ENCODE measurements at places on chromosomes 16 and 17.

DNA sequence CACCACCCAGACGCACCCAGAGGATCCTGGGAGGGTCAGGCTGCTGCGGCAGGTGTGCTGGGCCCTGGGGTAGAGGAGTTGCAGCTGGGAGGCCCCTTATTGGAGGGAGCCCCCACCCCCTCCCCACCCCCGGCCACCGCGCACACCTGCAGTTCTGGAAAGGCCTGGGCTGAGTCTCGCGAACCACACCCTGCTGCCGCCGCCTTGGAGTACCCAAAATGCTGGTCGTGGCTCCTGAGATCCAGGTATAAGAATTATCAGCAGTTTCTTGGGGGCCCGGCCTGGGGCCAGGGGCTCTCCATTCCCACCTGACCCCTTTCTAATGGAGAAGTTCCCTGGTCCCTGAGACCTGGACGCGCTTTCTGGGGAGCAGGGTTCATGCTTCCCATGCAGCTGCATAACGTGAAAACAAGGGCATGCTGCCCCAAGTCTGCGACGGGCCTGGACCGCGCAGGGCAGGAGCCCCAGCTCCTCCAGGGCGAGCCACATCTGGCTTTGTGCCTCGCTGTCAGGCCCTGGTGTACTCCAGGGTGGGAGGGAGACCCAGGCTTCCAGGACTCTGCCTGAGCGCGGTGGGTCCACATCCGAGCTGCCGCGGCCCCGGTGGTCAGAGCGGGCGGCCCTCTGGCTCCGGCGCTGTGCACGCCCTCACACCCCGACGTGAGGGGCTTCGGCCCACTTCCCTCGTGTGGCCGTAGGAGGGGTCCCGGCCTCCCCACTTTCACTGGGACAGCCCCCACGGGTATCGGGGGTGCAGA lies 7.3 kb upstream of the SNAI3 start:
- no peak for DNase-seq

DNA sequence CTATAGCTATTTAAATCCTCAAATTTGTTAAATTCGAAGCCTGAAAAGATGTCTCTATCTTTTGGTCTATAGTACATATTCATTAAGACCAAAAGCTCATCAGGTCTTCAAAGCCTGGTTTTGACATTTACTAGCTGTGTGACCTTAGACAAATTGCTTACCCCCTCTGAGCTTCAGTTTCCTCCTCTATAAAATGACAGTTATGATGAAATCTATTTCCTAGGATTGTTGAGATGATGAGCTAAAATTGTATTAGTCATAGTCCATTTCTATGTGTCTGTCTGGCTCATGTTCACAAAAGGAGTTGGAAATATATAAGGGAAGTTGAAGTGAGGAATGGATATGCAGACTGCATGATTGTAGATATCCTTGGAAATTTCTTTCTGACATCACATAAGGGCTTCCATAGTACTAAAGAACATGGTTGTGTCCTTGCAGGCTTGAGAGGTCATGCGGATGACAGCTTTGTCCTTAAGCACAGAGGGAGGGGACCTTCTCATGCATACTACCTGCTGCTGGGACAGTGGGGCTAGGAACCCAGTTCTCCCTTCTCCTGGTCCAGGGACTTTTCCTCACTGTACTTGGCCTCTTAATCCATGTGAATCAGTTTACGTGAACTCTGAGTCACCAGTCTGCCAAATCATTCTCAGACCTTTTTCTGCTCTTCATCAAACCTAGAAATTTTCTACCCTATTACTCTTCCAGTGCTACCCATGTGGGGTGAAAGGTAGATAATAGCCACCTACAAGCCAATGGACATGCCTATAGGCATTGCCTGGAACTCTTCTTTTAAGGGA lies 487.5 kb upstream of the SALL1 start:
- DNase-seq = peak; percentile 50

- no peak for DNase-seq
Observed at GRCh38 chr17:32741381-32741780, 135.5 kb downstream of the MYO1D start.

GRCh38 chr16:71895679-71896365 lies 491 bp downstream of the IST1 start:
- DNase-seq = peak; percentile 32

DNA sequence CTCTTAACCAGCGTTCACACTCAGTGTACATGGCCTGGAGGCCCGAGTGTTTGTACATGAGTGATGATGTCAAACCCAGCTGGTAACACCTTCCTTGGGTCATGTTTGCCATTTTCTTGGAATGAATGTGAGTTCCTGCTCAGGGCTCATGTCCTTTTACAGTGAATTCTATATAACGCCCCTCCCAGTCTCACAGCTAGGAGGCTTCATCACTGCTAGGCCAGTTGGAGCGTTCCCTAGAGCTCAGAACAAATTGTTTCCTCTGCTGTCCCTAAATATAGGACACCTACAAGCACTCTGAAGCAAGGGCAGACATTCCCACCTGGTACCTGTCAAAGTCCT lies 5.5 kb downstream of the TIMM22 start:
- DNase-seq = peak; percentile 18

- peak; percentile 32 for DNase-seq
Observed at GRCh38 chr17:68763562-68763961, 162.4 kb upstream of the FAM20A start.

DNA sequence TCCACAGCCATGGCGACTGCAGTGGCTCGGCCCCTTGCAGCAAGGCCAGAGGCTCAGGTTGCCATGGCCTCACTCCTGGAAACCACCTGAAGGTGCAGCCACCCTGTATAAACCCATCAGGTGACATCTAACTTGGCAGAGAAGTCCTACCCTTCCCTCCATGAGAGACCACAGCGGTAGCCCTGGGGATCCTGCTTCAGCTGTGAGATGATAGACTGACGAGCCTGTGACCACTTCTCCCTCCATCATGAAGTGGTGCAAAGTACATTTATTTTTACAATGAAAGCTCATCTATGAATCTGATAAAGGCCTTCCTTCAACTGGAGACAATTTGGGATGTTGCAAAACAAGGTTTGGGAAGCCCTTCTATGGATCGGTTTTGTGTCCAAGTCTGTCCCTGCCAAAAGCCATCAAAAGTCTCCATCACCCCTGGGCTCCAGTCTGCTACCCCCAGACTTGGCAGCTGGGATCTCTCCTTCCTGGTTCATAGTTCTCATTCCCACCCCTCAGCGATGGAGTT lies 1.8 kb downstream of the ZACN start:
- DNase-seq = no peak

DNA sequence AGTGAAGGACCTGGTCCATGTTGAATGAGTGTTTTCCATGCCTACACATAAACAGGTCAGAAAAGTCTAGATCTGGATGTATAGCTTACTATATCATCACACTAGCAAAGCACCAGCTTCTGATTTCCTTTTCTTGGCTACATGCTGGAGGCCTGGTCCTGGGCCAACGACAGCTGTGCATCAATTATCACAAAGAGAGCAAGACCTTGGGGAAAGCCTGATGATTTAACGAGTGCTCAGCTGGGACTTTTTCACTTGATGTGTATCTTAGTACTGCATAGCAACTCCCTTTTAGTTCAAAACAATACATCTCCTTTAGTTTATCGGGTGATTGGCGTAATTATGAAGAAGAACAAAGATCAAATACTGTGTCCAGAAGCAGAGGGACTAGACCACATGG lies 358.2 kb downstream of the KIF2B start:
- DNase-seq = no peak

GRCh38 chr16:68088130-68088972 lies 3.2 kb downstream of the NFATC3 start:
- DNase-seq = no peak

GRCh38 chr17:73415782-73416181 lies 104.0 kb upstream of the CDC42EP4 start:
- DNase-seq = no peak

DNA sequence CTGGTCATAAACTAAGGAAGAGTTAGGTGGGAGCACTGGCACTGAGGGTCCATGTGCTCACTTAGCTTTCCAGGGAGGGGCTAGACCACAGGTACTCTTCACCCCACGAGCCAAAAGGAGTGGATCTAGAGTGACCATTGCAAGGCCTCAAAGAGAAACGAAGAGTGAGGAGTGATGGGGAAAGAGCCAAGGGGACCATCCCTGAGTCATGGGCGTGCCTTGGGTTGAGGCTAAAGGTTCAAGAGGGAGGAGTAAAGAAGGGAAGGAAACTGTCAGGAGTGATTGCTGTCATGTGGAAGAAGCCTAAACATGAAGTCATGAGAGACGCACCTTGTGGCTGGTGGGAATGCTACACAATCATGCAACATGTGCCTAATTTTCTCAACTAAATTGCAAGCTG lies 141.0 kb downstream of the CDH13 start:
- DNase-seq = no peak

DNA sequence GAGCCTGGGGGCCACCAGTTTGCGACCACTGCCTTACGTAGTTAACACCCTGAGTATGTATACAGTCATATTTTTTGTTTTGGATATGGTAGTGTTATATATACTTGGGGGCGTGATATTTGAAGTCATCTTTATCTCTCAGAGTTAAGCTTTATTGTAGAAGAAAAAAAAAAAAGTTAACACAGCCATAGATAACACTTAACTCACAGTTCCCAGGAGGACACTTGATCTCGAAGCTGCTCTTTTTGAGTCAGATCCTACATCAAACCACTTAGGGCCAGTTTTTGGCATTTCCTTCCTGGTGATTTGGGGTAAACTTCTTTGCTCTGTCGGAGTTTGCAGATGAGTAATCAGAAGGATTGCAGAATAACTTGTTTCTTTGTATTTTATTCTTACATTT lies 5.8 kb downstream of the ITPRIPL2 start:
- DNase-seq = peak; percentile 77

DNA sequence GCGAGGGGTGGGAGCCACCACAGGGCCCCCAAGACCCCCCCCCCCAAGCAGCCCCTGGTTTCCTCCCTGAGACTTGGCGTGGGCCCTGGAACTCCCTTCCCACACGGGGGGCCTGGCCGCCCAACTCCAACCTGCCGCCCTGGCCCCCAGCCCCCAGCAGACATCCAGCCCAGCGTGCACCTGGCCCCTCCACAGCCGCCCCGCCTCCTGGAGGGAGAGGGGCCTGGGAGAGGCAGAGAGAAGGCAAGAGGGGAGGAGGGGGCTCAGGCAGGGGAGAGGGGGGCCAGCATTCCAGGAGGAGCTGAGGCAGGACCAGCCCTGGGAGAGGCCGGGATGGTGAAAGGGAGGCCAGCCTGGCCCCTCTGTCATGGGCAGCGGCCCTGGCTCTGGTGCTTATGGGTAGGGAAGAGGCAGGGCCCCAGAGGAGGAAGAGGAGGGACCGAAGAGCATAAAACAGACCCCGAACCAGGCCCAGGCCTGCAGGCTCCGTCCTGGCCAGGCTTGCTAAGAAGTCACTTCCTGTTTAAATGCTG lies 16.7 kb downstream of the IL34 start:
- DNase-seq = no peak

- peak; percentile 29 for DNase-seq
Observed at GRCh38 chr16:13453938-13454553, 465.9 kb upstream of the ERCC4 start.

DNA sequence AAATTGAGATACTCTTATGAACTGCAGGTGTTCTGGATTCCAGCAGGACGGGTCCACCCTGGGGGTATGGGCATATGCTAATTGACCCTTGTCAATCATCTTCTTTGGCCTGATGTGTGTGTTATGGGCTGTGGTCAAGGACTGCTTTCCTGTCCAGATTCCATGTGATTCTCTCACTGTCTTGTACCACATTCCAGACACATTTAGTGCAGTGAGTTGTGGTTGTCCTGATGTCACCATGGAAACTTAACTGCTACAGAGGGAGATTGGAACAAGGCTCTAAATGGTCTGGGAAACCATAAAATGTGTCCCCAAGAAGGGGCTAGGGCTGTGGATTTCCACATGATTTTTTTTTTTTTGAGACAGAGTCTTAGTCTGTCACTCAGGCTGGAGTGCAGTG lies 367.4 kb downstream of the UTP18 start:
- no peak for DNase-seq

DNA sequence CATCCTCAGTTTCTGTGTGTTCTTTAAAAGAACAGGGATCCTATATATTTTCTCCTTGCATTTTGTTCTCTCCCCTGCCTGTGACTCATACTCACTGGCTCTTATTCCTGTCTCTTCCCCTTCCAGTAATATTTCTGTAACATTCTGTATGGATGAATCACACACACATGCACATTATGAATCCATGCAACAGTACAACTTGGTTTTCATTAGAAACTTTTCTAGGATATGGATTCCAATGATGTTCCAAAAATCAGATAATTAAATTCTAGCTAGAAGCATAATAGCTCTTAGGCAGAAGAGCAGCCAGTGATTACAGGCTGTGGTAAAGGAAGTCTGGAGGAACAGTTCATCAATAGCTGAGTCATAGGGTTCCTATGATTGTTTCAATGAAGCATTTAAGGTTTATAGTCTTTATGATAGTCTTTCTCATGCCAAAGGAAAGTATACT lies 119.6 kb upstream of the PMFBP1 start:
- peak; percentile 99 for DNase-seq

DNA sequence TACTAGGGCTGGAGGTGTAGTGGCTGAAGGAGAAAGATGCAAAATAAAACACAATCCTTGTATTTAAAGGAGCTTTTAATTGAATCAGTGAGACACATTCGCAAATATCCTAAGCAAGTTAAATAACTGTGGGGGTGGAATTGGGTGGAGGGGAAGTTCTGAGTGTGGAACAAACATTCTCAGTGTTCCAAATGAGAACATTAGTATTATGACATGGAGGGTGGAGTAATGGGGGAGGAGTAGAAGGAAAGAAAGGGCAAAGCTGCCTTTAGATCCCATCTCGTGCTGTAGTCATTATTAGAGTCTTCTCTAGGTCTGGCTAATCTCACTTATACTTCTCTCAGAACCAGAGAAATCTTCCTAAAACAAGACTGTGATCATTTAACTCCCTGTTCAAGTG lies 169.7 kb downstream of the ANKFN1 start:
- DNase-seq = no peak

DNA sequence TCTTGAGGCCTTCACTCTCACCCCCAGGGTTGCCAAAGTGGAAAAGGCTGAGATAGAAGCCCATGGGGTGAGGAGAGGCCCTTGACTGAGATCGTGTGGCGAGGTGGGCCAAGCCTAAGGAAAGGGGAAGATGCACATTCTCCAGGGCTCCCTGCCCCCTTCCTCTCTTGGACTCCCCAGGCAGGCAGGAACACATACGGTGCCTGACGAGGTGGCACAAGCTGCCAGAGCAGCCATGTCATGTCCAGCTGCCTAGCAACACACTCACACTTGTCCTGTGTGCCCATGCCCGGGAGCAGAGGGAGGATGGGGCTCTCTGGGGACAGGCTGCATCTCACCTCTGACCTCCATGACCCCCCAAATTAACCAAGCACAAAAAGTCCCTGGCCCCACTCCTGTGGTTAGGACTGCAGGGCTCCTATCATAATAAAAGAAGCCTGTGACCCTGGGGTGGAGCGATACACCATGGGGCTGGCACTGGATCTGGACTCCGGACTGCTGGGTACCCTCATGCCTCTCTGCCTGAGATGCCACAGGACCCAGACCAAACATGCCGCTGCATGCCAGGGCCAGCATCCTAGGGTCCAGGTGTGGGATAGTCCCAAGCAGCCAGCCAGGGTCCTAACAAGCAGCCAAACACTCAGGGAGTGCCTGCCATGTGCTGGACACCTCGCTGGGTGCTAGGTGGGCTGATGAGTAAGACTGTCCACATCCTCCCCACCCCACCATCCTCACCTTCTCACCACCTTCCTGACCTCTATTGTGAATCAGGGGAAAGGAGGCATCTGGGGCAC lies 2.6 kb downstream of the GIT1 start:
- DNase-seq = no peak

GRCh38 chr17:48751733-48752398 lies 23.3 kb upstream of the HOXB13 start:
- DNase-seq = no peak

- no peak for DNase-seq
Observed at GRCh38 chr16:57937861-57938260, 33.1 kb downstream of the CNGB1 start.

GRCh38 chr16:81060576-81061306 lies 16.3 kb downstream of the C16orf46 start:
- DNase-seq = no peak
